ENCODE measurements at places on chromosomes 4 and X.

DNA sequence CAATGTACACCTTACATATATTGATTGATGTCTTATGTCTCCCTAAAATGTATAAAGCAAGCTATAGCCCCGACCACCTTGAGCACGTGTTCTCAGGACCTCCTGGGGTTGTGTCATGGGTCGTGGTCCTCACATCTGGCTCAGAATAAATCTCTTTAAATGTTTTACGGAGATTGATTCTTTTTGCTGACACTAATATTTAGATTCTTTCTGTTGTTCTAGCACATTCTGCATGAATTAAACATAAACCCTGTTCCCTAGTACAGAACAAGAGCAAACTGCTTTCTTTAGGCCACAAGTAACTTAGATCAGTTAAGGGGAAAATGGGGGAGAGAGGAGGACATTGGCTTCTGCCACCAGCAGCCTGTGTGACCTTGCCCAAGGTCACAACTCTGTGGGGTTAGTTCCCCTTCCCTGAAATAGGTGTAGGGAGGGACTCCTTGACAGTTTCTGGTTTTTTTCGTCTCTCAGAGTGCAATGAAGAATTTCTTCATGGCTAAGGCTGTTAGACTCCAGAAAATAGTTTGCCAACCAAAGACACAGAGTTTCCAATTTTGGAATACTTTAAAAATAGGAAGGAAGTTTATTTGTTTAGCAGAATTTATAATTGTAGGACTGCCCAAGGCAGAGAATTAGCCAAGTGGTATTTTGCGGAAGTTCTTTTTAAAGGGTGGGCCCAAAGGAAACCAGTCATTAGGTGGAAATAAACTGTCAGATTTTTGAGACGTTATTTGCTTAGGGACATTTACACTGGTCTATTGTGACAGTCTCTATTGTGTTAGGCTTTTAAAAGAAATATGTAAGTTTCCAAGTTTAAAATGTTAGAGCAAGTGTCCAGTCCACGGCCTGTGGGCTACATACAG lies 29.4 kb downstream of the PTTG2 start:
- DNase-seq: no peak

GRCh38 chr4:185190306-185190856 lies 13.4 kb downstream of the CFAP97 start:
- DNase-seq: no peak

GRCh38 chr4:127141856-127142255 lies 490.9 kb upstream of the INTU start:
- DNase-seq: no peak

DNA sequence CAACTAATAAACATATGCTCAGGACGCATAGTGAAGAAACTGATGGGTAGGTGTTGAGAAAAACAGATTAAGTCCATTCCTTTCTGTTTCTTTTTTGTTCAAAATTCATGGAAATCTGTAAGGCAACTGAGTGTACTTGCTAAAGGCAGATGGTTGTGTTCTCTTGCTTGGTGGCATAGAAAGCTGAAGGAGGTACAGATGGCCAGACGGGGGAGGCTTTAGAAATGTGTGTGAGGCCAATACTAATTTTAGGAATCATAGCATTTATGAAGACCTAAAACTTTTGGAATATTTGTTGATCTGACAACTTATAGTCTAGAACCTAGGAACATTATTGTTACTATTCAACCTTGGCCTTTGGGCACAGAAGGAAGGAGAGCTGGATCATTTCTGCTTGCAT lies 56.8 kb upstream of the EMCN start:
- no peak for DNase-seq

- DNase-seq: no peak
Measured at GRCh38 chr4:39181520-39181904, 817 bp upstream of the WDR19 start.

DNA sequence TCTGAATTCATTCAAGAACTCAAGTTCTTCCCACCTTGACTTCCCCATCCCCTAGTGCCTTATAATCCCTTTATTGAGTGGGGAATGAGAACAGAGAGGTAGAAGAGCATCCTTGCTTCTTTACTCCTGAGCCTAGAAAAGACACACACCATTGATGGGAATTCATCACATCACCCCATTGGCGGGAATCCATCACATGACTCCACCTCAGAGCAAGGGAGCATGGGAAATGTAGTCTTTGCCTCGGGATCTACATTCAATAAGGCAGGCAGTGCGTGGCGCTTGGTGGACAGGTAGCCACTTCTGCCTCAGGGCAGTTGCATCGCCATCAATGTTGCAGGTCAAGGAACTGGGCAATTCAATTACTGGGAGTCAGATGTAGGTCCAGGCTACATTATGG lies 50.7 kb downstream of the MXRA5 start:
- DNase-seq: no peak

DNA sequence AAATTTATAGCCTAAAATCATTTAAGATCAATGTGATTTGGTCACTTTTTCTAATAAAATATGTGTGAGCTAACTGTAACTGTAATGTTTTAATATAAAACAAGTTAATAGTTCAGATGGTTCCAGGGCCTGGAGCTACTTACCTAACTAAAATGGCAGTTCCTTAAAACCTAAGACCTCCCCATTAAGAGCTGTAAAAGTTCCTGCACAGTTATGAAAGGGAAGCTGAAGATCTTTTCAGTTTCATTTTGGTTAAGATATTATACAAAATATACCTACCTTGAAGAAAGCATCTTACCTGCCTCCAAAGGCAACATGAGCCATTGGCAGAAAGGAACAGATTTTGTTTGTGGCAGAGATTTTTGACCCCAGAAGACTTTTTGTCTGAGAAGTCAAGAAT lies 30.1 kb downstream of the HPF1 start:
- no peak for DNase-seq

GRCh38 chr4:94653984-94654609 lies 103.7 kb upstream of the BMPR1B start:
- DNase-seq: no peak

- DNase-seq: no peak
Measured at GRCh38 chrX:56564921-56565840, 1.8 kb downstream of the UBQLN2 start.
